ENCODE measurements at places on chromosomes 1 and 21.

DNA sequence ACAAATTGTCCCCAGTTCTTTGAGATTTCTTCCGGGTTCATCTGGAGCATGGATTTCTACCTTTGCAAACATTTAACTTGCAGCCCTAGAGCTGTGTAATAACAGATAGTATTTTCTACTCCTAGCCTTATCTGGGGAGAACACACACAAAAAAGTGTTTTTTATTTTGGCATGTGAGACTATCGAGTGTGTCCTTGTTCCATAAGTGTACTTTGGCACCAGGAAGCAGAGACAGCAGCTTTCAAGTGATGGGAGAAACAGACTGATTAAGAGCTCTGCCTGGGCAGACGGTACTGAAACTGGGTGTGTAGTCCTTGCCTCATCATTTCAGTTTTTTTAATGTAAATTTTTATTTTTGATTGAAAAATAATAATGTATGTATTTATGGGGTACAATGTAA lies 297.4 kb downstream of the ST6GALNAC3 start:
- no peak for DNase-seq

GRCh38 chr1:162779043-162779442 lies 11.5 kb upstream of the HSD17B7 start:
- DNase-seq = no peak

GRCh38 chr1:244548558-244549115 lies 87.6 kb downstream of the CATSPERE start:
- DNase-seq = no peak

DNA sequence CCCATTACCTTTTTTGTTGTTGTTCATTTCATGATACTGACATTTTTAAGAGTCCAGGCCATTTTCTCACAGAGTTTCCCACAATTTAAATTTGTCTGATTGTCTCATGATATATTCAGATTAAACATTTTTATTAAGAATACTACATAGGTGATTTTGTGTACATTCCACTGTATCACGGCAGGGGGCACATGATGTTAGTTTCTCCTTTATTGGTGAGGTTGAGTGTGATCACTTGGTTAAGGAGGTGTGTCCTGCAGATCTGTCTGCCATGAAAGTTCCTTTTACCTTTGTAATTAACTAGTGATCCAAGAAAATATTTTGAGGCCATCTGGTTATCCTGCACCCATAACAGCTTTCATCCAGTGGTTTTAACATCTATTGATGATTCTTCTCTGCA lies 11.8 kb downstream of the RTCA start:
- no peak for DNase-seq

DNA sequence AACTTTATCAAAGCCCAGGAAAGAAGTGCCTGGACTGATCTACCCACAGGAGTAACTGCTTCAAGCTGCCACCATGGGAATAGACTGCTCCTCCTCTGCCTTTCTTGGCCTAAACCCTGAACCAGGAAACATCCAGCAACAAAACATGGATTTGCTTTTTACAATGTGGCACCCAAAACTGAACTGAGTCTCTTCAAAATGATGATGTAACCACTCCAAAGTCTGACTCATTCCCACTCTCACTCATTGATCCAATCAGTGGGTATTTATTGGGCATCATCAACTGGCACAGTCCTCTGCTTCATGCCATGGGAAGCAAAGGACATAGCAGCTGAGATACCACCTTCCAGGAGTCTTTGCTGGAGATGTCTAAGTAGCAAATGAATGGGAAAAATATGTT lies 23.5 kb downstream of the CYP4A22 start:
- no peak for DNase-seq

DNA sequence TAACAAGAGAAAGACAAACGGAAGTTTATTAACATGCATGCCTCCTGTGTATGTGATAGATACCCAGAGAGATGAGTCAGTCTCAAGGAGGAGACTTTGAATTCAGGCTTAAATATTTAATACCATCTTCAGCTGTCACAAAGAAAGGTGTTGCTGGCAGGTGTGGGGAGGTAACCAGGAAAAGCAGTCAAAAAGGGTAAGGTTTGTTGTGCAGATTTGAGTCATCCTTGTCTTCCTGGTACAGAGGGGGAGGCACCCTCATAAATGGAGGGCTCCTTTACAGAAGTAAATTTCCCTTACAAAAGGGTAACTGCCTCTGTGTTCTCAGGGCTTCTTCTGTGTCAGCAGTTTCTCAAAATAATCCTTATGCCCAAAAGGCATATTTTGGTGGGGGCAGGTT lies 75.2 kb upstream of the B3GALT5 start:
- DNase-seq = no peak
